Vagina (tissue), 2 donors: ENCODE measurements at places on chromosomes 16 and 17.

DNA sequence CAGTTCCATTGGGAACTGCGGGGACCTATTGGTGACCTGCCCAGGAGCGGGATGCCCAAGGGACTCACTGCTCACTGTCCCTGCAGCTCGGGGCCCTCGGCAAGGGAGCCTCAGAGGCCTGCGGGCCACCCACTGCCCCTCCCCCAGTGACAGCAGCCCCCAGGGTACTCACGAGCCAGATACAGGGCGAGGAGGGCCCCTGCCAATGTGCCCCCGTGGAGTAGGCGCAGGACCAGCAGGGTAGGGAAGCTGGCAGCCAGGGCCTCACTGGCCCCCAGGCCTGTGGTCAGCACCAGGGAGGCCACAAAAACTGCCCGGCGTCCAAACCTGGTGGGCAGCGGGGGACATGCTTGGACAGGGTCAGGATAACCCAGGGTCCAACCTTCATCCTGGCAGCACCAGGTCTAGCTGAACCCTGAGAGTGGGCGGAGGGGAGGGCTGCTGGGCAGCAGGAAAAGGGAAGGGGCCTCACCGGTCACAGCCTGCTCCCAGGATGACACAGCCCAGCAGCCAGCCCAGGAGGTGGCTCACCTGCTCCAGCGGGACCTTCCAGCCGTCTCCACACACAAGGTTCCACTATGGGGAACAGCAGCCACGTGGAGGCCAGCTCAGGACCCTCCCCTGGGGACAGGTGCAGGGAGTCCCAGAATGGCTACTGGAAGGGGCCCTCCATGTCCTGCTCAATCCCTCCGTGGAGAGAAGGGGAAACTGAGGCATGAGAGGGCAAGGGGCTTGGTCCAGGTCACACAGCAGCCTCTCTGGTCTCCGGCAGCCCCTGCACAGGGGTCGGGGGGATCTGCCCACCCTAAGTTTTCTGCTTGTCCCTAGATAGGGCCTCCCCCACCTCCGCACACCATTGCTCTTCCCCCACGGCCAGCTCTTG is 855 bp downstream of the SLC22A31 start:
- DNase-seq: no peak

DNA sequence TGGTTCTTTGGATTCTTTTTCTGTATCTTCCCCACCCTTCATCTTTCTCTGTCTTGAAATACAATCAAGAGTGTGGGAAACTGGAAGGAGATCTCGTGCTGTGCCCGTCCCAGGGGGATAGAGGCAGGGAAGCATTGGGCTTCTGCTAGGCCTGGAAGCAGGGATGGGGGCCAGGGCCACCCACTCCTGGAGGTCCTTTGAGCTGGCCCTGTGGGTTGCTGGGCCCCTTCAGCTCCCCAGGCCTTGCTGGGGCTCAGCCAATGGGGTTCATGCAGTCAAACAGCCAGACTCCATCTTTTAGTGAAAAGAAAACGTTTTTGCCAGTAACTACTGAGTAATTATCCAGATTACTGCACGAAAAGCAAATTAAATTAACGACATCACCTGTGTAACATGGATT is 67.8 kb downstream of the CCDC182 start:
- DNase-seq: peak; percentile 40

- no peak for DNase-seq
These were observed 46.3 kb downstream of the SNX11 start for GRCh38 chr17:48153691-48154358.

DNA sequence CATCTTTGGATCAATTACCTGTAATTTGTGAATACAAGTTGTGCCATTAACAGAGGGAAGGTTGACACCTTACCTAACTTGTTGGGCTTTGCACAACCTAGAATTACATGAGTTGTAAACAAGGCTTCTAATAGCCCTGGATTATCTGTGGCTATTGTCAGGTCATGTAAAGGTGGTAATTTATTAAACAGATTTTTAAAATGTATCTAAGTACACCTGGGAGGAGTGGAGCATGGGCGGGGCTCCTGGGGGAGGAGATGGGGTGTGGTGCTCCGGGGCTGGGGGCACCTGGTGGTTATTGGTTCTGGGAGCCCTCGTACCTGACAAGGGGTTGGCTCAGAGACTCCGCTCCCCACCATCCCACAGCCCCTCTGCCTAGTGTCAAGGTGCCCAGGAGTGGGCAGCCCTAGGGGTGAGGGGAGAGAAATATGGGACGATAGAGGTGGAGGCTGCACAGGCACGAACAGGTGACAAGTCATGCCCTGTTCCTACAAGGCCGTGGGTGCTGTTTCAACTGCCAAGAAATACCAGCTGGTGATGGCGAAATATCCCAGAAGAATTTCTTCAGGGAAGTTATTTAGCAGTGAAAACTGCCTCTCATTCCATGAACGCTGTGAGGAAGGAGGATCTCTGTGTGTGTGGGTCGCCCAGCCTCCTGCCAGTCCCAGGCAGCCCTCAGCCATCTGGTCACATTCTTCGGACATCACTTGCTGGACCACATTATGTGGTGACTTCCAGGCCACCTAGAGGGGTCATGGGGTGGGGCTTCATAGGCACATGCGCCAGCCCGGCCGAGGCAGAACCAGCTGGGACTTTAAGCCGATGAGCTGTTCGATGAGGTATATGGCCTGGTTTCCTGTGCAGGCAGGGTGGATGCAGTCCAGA is 55.5 kb upstream of the IRX3 start:
- no peak for DNase-seq

DNA sequence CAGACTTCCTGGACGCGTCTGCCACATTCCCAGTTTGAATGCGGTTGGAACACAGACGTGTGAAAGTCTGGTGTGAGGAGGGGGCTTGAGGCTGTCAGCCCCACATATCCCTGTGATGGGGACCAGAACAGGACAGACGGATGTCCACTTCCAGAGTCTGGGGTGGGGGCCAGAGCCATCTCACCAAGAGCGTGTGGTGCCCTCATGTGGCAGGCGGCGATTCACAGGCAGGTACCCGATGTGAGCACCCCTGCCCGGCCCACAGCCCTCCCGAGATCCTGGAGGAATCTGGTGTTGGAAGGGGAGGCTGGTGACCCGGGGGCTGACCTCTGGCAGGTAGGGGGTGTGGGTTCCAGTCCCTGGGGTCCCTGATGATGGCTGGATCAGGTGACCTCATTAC is 51.5 kb downstream of the ENGASE start:
- no peak for DNase-seq
